Smooth muscle cell of trachea (primary cell): ENCODE measurements at places on chromosomes 7 and 10. TPM values are rescaled to one million over a fixed set of nuclear protein-coding genes. Genes with fewer than 3 reads are reported as not detected.

Gene SPDYE18
- total RNA-seq = not detected in 2 replicates

Gene COL28A1
- total RNA-seq = 0.58 TPM in 1 of 2 replicates, not detected in the other

Gene ATP6V0E2
- 25.6 and 26.6 TPM in 2 replicates for total RNA-seq

Gene HOXA9
- total RNA-seq = 0.15 TPM in 1 of 2 replicates, not detected in the other

Gene NPC1L1
- 0.15 and 0.17 TPM in 2 replicates for total RNA-seq

Gene TET1
- total RNA-seq = 3.3 and 4.7 TPM in 2 replicates
